Left ventricle myocardium inferior (tissue), 1 donor: ENCODE measurements at places on chromosomes 2 and 18.
A peak's percentile ranks its signal among the peaks of the same experiment; 100 is the strongest.

GRCh38 chr2:44981714-44982108, 27.5 kb downstream of the SIX2 start:
- peak; percentile 72 for DNase-seq
- no peak overlapping the region for H3K27ac ChIP-seq
- no peaks in the 10 kb centered on the region for H3K36me3 ChIP-seq
- H3K27me3 ChIP-seq = peaks cover 83% of the 10 kb centered on the region
- H3K4me1 ChIP-seq = no peaks in the 10 kb centered on the region

GRCh38 chr2:24285484-24286152, 74.7 kb downstream of the ITSN2 start:
- no peak overlapping the region for H3K4me3 ChIP-seq
- no peak for DNase-seq
- peaks cover 82% of the 10 kb centered on the region for H3K36me3 ChIP-seq
- H3K27ac ChIP-seq = no peak overlapping the region

DNA sequence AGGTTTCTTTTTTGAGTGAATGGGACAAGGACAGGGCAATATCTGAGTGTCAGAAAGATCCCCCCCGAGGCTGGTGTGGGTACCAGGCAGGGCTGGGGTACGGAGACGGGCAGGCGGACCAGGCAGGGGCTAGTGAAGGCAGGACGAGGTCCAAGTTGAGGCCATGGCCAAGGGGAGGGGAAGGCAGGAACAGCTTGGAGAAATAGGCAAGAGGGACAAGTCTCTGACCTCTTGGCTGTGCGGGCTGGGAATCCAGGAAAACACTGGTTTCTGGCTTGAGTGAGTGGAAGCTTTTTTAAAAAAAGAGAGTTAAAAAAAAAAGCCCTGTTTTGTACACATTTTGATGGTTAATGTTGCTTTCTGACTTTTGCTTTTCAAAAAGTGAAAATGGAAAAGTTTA, 30.3 kb downstream of the ASAP2 start:
- H3K4me3 ChIP-seq = peak overlapping the region; percentile 8
- peak; percentile 46 for DNase-seq
- H3K27ac ChIP-seq = peak overlapping the region; percentile 90
- no peaks in the 10 kb centered on the region for H3K27me3 ChIP-seq
- peaks cover 96% of the 10 kb centered on the region for H3K4me1 ChIP-seq
- no peaks in the 10 kb centered on the region for H3K36me3 ChIP-seq

DNA sequence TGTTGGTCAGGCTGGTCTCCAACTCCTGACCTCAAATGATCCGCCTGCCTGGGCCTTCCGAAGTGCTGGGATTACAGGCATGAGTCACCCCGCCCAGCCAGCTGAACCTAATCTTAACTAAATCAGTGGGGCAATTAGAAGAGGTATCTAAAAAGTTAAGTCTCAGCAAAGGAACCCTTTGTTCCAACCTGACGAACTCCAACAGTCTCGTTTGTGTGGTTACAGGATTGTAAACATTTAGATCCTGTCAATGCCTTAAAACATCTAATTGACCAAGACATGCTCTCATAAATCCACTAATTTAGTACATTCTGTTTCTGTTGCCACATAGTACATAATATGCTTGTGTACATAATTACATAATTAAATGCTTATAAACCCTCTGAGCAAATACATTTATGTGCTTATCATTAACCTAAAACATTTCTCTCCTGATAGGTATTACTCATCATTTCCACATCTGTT, 31.1 kb upstream of the STK39 start:
- H3K36me3 ChIP-seq = no peaks in the 10 kb centered on the region
- H3K27me3 ChIP-seq = no peaks in the 10 kb centered on the region
- H3K4me3 ChIP-seq = no peak overlapping the region
- no peak overlapping the region for H3K27ac ChIP-seq
- no peaks in the 10 kb centered on the region for H3K4me1 ChIP-seq

GRCh38 chr2:111066062-111066593, 54.6 kb upstream of the BCL2L11 start:
- H3K36me3 ChIP-seq = no peaks in the 10 kb centered on the region
- no peak for DNase-seq
- no peaks in the 10 kb centered on the region for H3K4me1 ChIP-seq
- no peak overlapping the region for H3K4me3 ChIP-seq
- H3K27ac ChIP-seq = no peak overlapping the region
